Chondrocyte (in vitro differentiated cells): ENCODE measurements at places on chromosomes 13 and 19. TPM values are rescaled to one million over a fixed set of nuclear protein-coding genes. Genes with fewer than 3 reads are reported as not detected.

The SLC8A2 gene
- total RNA-seq = 0.27 to 0.42 TPM (median 0.31 TPM) in 3 replicates

DNA sequence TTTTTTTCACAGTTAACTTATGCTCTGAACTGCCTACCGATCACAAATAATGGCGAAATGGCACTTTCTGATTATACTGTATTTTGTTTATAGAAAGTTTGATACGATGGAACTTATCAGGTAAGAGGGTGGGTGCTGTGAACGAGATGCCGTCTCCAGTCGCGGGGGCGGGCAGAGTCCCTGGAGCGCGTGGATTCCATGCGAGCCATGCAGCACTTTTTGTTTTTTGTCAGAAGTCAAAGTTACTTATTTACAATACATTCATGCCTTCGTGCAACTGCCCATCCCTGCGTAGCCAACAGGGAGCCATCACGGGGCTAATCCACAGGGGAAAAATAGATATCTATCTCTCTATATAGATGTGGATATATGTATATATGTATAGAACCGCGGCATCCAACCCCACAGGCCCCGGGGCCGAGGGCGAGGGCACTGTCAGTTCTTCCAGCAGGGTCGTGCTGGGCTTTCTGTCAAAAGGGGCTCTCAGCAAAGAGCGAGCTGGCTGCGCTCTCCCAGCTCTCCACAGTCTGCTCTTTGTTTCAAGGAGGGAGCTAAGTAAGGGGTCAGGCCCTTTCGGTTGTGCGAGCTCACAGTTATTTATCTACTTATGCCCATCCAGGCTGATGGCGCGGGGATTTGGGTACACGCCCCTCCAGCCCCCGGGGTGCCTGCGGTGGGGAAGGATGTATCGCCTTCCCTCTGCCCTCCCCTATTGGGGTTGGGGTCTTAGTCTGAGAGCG, 3.4 kb downstream of the SLITRK1 start:
- H3K27me3 ChIP-seq = peaks cover 52% of the 10 kb centered on the region
- DNase-seq = peak; percentile 72
- no peak overlapping the region for H3K27ac ChIP-seq
- H3K36me3 ChIP-seq = no peaks in the 10 kb centered on the region

DNA sequence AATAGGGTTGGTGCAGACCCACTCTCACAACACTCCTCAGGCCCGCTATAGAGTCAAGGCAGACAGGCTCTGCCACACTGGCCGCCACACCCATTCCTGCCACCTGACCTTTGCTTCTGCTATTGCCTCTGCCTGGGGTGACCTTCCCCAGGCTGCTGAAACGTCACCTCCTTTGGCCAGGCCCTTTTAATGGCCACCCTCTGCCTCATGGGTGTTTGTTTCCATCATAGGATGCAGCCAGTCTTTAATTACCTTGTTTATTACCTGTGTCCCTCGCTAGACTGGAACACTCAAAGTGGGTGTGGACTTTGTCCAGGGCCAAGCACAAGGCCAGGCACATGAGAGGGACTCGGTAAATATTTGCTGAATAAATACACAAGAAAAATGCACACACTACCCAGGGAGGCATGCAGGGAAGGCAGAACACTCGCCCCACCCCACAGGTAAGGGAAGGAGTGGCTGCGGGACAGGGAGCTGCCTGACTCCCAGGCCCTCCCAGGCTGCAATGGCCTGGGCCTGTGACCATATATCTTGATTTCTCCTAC, 3.2 kb downstream of the LSM4 start:
- H3K27me3 ChIP-seq = no peaks in the 10 kb centered on the region
- DNase-seq = no peak
- no peaks in the 10 kb centered on the region for H3K36me3 ChIP-seq
- H3K4me1 ChIP-seq = peaks cover 24% of the 10 kb centered on the region
- H3K4me3 ChIP-seq = no peak overlapping the region
- H3K27ac ChIP-seq = no peak overlapping the region

DNA sequence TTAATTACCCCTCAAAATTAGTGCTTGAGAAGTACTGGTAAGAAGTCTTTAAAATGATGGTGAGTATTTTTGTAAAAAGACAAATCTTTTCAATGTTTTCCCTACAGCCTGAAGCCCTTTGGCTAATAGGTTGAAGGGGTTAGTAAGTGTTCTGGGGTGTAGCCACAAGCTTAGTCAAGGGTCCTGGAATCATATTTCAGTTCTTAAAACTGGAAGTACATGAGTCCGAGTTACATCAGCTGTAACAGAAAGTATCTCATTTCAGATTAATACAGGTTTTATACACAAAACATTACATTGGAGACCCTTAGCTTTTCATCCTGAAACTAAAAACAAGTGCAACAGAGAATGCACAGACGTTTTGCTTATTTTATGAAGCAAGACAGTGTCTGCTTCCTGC, 52.7 kb upstream of the TEX29 start:
- no peaks in the 10 kb centered on the region for H3K27me3 ChIP-seq
- H3K4me3 ChIP-seq = no peak overlapping the region
- peaks cover 19% of the 10 kb centered on the region for H3K36me3 ChIP-seq
- peak overlapping the region; percentile 66 for H3K27ac ChIP-seq
- DNase-seq = no peak
- H3K4me1 ChIP-seq = peaks cover 23% of the 10 kb centered on the region

GRCh38 chr13:23730251-23730650, 158.9 kb downstream of the MIPEP start:
- H3K27ac ChIP-seq = no peak overlapping the region
- no peaks in the 10 kb centered on the region for H3K27me3 ChIP-seq
- no peak overlapping the region for H3K4me3 ChIP-seq
- peaks cover 4% of the 10 kb centered on the region for H3K4me1 ChIP-seq

- no peak overlapping the region for H3K4me3 ChIP-seq
- DNase-seq = no peak
- no peak overlapping the region for H3K27ac ChIP-seq
- no peaks in the 10 kb centered on the region for H3K36me3 ChIP-seq
- H3K27me3 ChIP-seq = no peaks in the 10 kb centered on the region
- H3K4me1 ChIP-seq = peaks cover 5% of the 10 kb centered on the region
Measured at GRCh38 chr13:79997244-79997643, 343.7 kb downstream of the SPRY2 start.
